ENCODE measurements at places on chromosomes 7 and 10.

DNA sequence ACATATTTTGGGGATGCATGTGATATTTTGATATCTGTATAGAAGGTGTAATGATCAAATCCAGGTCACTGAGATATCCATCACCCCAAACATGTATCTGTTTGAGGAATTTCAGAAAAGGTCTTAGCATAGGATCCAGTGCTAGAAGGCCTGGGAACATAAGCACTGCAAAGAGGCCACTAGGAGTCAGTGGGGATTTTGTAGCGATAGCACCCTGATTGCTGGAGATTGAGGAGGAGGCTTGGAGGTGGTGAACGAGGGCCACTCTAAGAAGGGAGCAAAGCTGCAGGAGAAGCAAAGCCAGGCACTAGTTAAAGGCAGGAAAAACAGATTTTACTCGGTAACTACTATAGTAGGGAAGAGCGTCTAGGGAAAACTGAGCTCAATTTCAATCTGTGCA lies 324.0 kb downstream of the LHFPL3 start:
- H3K27me3 ChIP-seq: no peaks in the 10 kb centered on the region
- no peak for DNase-seq
- H3K4me3 ChIP-seq: no peak overlapping the region

- no peaks in the 10 kb centered on the region for H3K4me1 ChIP-seq
- no peaks in the 10 kb centered on the region for H3K36me3 ChIP-seq
- no peaks in the 10 kb centered on the region for H3K27me3 ChIP-seq
- DNase-seq: no peak
- no peak overlapping the region for H3K27ac ChIP-seq
These were observed 37.2 kb upstream of the JCAD start for GRCh38 chr10:30096564-30096963.

- H3K4me3 ChIP-seq: no peak overlapping the region
- no peak overlapping the region for H3K27ac ChIP-seq
- peak; percentile 43 for DNase-seq
- peaks cover 23% of the 10 kb centered on the region for H3K4me1 ChIP-seq
These were observed 206.2 kb downstream of the DIP2C start for GRCh38 chr10:483261-483660.

GRCh38 chr10:126375926-126376554 lies 12.2 kb downstream of the ADAM12 start:
- DNase-seq: no peak
- H3K36me3 ChIP-seq: no peaks in the 10 kb centered on the region
- H3K4me1 ChIP-seq: no peaks in the 10 kb centered on the region
- H3K27ac ChIP-seq: no peak overlapping the region
- H3K27me3 ChIP-seq: no peaks in the 10 kb centered on the region

- H3K4me1 ChIP-seq: no peaks in the 10 kb centered on the region
- no peak overlapping the region for H3K4me3 ChIP-seq
- no peak for DNase-seq
- no peaks in the 10 kb centered on the region for H3K36me3 ChIP-seq
These were observed 14.0 kb upstream of the NUB1 start for GRCh38 chr7:151327659-151328058.
